ENCODE measurements at places on chromosomes 16 and 17. TPM values are rescaled to one million over a fixed set of nuclear protein-coding genes. Genes with fewer than 3 reads are reported as not detected.

- no peak for DNase-seq
Measured at GRCh38 chr17:32258383-32259140, 7.1 kb upstream of the RHBDL3 start.

- no peak for DNase-seq
Measured at GRCh38 chr16:89123001-89123830, 29.6 kb downstream of the ACSF3 start.

- DNase-seq = no peak
Measured at GRCh38 chr16:84692451-84693214, 7.2 kb upstream of the USP10 start.

- DNase-seq = no peak
Measured at GRCh38 chr16:70701036-70701435, 15.2 kb upstream of the MTSS2 start.

SBK1 gene
- total RNA-seq = 2.0 TPM

CCDC92B gene
- total RNA-seq = not detected

- peak; percentile 89 for DNase-seq
Measured at GRCh38 chr17:50681263-50682200, 26.2 kb downstream of the ANKRD40 start.

- DNase-seq = no peak
Measured at GRCh38 chr17:51933647-51934046, 224.9 kb downstream of the CA10 start.

- peak; percentile 77 for DNase-seq
Measured at GRCh38 chr16:30902029-30902972, 5.9 kb downstream of the CTF1 start.

TNFRSF17 gene
- total RNA-seq = 7.4 TPM

- peak; percentile 29 for DNase-seq
Measured at GRCh38 chr17:72249441-72249840, 128.6 kb downstream of the SOX9 start.

DNA sequence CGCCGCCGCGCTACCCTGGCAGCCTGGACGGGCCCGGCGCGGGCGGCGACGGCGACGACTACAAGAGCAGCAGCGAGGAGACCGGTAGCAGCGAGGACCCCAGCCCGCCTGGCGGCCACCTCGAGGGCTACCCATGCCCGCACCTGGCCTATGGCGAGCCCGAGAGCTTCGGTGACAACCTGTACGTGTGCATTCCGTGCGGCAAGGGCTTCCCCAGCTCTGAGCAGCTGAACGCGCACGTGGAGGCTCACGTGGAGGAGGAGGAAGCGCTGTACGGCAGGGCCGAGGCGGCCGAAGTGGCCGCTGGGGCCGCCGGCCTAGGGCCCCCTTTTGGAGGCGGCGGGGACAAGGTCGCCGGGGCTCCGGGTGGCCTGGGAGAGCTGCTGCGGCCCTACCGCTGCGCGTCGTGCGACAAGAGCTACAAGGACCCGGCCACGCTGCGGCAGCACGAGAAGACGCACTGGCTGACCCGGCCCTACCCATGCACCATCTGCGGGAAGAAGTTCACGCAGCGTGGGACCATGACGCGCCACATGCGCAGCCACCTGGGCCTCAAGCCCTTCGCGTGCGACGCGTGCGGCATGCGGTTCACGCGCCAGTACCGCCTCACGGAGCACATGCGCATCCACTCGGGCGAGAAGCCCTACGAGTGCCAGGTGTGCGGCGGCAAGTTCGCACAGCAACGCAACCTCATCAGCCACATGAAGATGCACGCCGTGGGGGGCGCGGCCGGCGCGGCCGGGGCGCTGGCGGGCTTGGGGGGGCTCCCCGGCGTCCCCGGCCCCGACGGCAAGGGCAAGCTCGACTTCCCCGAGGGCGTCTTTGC lies 3.1 kb downstream of the HIC1 start:
- DNase-seq = no peak

DNA sequence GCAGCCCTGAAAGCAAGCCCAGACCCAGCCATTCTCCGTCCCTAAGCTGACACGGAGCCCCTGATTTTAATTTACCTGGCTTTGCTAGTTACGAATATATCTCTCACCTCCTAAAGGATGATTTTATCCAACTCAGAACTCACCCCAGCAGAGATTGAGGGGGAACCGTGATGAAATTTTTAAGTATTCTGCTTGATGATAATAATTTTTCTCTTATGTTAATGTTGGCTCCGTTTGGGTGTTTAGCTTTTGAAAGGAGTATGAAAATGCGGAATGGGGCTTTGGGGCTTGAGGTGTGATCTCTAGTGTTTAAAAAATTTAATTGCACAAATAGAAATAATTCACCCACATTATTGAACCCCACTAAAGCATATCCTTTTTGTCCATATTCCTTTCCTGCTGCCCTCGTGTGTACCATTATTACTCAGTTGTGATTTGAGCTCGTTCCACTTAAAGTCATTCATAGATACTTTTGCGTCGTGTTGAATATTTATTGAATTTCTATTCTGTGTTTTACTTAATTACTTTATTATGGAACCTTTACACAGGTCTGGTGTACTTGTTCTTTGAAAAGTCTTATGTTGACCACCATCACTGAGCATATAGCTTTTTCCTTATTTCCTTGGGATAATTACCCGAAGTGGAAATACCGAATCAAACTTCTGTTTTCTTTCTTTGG lies 775 bp downstream of the PRPSAP2 start:
- no peak for DNase-seq

DNA sequence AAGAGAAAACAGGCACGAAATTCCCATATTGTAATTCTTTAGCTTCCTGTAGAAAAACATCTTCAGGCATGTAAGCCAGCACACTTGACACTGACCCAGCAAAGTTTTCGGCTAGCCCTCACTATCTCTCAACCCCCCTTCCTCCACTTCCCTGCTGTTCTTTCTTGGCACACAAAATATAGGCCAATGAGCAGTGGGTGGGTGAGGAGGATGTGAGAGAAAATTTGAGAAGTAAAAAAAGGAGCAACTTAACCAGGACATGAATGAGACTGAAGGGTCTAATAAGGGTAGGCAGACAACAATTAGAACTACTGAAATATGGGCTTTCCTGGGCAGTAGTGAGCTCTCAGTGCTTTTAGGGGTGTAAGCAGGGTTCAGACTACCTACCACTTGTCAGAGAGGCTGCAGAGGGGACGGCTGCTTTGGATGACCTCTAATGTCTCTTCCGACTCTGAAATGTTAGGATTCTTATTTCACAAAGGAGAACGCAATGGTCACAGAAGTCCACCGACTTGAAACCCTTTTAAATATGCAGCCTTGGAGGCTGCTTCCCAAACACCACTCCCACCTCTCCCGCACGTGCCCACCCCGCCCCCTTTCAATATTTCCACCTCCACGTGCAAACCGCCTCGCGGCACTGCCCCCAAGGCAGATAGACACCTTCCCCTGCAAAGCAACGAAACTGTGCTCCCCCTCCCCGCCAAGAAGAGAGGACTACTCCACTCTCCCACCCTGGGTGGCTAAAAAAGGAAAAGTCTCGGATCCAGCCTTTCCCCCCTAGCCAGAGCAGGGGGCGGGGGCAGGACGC lies 889 bp downstream of the MBTD1 start:
- peak; percentile 73 for DNase-seq

DNA sequence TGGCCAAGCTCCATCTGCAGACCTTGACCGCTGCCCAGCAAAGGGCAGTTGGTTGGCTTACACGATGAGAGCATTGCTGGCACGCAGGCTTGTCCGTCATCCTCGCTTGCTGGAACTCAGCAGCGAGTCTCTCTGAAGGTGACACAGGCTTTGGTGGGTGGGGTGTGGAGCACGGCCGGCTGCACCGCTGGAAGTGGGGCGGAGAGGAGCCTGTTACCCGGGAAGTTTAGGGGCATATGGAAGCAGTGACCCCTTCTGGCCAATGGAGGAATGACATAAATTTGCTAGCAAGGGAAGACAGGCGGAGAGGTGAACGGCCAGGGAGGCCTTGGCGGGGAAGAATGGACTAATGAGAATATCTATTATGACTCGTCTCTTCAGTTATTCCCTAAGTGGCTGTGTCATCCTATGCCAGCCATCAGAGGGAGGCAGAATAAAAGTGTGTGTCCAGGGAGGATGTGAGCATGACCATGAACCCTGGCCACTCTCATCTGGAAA lies 65.9 kb upstream of the SDK2 start:
- peak; percentile 89 for DNase-seq

DNA sequence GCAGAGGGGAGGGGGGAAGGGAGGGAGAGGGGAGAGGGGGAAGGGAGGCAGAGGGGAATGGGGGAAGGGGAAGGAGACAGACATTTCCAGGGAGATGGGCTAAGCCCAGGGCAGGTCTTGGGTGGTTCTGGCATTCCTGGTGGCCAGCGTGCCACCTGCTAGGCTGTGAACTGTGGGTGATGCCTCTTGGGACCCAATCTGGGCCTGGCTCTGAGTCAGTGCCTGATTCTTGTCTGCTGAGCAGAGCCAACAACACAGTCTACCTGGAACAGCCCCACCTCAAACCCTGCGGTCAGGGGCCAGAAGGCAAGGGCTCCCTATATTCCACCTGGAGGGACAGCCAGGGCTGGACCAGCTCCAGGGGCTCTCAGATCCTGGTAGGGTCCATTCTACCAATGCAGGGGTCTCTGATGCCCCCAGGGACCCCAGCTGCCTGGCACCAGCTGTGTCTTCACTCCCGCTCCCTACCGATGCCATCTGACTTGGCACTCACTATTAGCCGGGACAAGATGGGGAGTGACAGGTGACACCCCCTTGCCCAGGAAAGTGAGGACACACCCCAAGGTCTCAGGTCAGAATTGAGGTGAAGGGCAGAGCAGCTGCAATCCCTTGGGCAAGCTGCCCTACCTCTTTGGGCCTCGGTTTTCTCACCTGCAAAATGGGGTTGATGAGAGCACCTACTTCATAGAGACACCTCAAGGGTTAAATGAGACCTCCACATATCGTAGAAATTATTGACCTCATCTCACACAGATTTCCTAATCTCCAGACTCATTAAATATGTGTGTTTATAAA lies 87.2 kb downstream of the LITAF start:
- DNase-seq = peak; percentile 30

TSPAN10 gene
- total RNA-seq = not detected

DNA sequence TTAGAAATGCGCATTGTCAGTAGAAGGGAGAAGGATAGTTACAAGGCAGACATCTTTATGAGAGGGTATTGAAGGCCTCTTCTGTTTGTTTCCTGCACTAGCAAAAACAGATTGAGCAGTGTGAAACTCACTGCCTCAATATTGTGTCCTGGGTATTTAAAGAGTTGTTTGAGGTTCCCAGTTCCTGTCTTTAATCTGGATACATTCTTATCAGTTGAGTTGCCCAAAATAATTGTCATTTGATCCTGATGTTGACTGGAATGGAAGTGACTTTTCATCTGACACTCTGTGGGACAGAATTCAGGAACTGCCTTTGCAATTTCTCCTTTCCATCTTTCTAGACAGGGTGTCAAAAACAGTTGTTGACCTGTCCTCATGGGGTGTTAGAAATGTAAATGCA lies 1.7 kb downstream of the ATP6V0A1 start:
- no peak for DNase-seq

EMC8 gene
- total RNA-seq = 14.8 TPM

GRCh38 chr16:69724981-69725479 lies 1.3 kb downstream of the NQO1 start:
- no peak for DNase-seq

GRCh38 chr16:89700649-89701424 lies 668 bp downstream of the SPATA2L start:
- DNase-seq = peak; percentile 92

GRCh38 chr16:73154063-73154870 lies 106.3 kb upstream of the ZFHX3 start:
- peak; percentile 42 for DNase-seq

DNA sequence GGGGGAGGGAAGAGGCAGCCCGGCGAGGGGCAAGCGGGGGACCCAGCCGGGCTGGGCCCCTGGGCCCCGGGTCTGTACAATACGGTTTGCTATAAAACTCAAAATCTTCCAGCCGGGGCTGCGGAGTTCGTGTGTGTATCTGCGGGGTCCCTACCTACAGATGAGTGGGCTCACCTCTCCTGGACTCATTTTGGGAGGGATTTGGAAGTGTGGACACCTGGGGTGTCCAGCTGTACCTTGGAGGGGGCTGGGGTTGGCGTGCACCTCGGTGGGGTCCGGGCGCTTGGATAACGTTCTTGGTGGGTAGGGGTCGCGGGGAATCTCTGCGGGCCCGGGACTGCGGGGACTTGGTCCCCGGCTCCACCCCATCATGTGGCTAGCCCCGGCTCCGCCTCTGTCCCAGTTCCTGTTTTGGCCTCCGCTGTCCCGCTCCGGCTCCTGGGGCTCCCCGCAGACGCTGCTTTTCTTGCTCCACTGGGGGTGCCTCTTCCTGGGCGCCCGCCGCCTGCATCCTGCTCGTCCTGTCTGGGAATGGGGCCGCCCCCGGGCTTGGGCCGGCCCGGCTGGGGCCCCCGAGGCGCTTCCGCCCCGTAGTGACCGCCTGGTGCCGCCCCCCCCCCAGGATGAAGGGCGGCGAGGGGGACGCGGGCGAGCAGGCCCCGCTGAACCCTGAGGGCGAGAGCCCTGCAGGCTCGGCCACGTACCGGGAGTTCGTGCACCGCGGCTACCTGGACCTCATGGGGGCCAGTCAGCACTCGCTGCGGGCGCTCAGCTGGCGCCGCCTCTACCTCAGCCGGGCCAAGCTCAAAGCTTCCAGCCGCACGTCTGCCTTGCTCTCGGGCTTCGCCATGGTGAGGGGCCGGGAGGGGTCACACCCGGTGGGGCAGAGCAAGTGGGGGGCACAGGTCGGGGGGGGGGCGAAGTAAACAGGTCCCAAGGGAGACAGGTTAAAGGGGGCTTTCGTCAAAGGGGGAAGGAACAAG lies at the start of gene ORAI3:
Gene ORAI3, plus strand, starts transcription at position 402 of the 983 bp plus-strand sequence. Its CDS starts 222 bp downstream, at position 624.
- peak; percentile 90 for DNase-seq

DNA sequence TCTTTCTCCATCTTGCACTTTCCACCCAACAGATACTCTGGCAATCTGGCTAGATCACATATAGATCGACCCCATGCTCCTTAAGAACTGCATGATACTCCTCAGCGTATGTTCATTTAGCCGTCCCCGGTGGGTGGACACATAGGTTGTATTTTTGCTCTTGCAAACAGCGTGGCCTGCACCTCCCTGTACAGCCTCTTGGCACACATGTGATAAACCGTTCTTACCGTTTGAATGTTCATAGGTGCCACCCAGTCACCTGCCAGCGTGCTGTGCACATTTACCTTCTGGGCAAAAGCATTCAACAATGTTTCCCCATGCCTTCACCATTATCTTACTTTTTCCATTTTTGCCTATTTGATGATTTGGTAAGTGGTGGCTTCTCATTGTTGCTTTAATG lies 6.2 kb downstream of the TNP2 start:
- DNase-seq = peak; percentile 47

TMEM238L gene
- total RNA-seq = 51.2 TPM

DNA sequence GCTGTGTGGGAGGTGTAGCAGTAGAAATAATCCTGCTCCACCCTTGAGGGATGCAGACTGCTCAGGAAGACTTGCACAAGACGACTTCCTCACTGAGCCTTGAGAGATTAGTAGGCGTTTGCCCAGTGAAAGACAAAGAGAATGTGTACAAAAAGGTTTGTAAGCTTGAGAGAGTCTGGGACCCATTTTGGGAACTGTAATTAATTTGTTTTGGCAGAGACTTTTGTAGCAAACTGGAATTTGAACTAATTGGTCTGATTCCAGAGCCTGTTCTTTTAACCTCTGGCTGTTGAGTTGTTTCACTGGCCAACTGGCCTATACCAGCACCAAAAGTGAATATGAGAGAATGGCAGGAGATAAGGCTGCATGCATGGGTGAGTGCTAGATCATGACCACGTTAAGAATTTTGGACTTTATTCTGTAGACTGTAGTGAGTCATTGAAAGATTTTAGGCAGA lies 75.5 kb downstream of the AATF start:
- DNase-seq = no peak
